ENCODE measurements at places on chromosomes 12 and 14. TPM values are rescaled to one million over a fixed set of nuclear protein-coding genes. Genes with fewer than 3 reads are reported as not detected.

SIX6 gene
- polyA plus RNA-seq, result not detected

- no peaks in the 10 kb centered on the region for H3K36me3 ChIP-seq
- H3K27ac ChIP-seq, result no peak overlapping the region
- peaks cover 8% of the 10 kb centered on the region for H3K27me3 ChIP-seq
- no peaks in the 10 kb centered on the region for H3K4me1 ChIP-seq
- no peak overlapping the region for H3K4me3 ChIP-seq
Observed at GRCh38 chr14:23443411-23443812, 8.0 kb upstream of the MYH7 start.

DNA sequence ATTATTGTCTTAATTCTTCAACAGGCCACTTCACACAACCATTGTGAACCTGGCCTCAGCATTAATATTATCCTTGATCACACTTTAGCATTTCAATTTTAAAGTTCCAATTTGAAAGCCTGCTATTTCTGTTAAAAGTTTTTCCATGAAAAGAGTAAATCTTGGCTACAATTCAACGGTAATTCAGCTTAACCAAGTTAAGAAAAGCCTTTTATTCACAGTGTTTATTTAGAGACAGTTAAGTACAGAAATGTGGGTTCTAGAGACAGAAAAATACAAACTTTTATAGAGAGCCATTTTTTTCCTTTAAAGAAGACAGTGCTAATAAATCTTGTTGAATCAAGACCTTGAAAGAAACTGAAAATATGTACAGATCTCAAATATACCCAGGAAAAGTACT is 103.9 kb downstream of the NPAS3 start:
- H3K36me3 ChIP-seq, result no peaks in the 10 kb centered on the region
- no peak overlapping the region for H3K4me3 ChIP-seq
- DNase-seq, result no peak
- H3K4me1 ChIP-seq, result no peaks in the 10 kb centered on the region

DNA sequence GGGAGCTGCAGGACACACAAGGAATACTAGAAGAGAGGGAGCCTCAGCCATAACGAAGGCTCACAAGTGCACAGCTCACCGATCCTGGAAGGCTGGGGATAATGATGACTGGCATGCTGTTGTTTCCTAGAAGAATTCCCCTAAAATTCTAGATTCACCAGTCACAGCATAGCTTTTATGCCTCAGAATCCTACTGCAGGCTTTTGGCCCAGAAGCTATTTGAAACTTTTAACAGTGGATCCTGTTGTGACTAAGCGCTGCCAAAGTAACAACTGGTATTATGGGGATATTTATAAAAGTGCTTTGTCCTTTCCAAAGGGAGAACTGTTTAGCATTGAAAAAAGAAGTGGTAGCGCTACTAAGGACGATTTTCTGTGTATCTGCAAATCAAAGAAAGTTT is 214.1 kb upstream of the PELI2 start:
- no peak for DNase-seq
- no peaks in the 10 kb centered on the region for H3K27me3 ChIP-seq
- H3K4me3 ChIP-seq, result no peak overlapping the region
- H3K27ac ChIP-seq, result no peak overlapping the region
- H3K36me3 ChIP-seq, result no peaks in the 10 kb centered on the region
- no peaks in the 10 kb centered on the region for H3K4me1 ChIP-seq

KRT1 gene
- polyA plus RNA-seq, result not detected

DNA sequence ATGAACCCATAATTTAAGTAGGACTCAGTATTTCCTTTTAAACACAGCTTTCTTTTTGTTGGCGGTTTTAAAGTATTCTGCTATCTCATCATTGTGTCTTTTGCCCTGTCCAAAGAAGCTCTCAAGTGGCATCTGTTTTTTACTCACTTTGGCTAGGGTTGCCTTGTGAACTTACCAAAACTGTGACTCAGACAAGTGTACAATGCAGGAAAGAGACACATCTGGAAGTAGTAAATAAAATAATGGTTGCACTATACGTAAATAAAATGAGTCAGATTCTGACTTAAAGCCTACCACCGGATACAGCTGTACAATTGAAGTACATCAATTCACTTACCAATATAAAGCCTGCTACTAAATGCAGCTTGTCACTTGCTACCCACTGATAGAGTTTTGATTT is 619.2 kb upstream of the LRFN5 start:
- H3K36me3 ChIP-seq, result no peaks in the 10 kb centered on the region
- DNase-seq, result no peak
- H3K27ac ChIP-seq, result no peak overlapping the region
- no peaks in the 10 kb centered on the region for H3K4me1 ChIP-seq
- no peak overlapping the region for H3K4me3 ChIP-seq

- H3K36me3 ChIP-seq, result no peaks in the 10 kb centered on the region
- peaks cover 3% of the 10 kb centered on the region for H3K27me3 ChIP-seq
- H3K4me3 ChIP-seq, result no peak overlapping the region
- no peak overlapping the region for H3K27ac ChIP-seq
- DNase-seq, result no peak
- H3K4me1 ChIP-seq, result no peaks in the 10 kb centered on the region
Observed at GRCh38 chr14:100703386-100704220, 23.1 kb upstream of the DLK1 start.

GRCh38 chr12:93733358-93733757 is 56.2 kb downstream of the CRADD start:
- no peak overlapping the region for H3K27ac ChIP-seq
- DNase-seq, result no peak
- H3K27me3 ChIP-seq, result no peaks in the 10 kb centered on the region
- no peak overlapping the region for H3K4me3 ChIP-seq

DRAM1 gene
- 26.3 TPM for polyA plus RNA-seq

FAM186B gene
- polyA plus RNA-seq, result 0.11 TPM

DNA sequence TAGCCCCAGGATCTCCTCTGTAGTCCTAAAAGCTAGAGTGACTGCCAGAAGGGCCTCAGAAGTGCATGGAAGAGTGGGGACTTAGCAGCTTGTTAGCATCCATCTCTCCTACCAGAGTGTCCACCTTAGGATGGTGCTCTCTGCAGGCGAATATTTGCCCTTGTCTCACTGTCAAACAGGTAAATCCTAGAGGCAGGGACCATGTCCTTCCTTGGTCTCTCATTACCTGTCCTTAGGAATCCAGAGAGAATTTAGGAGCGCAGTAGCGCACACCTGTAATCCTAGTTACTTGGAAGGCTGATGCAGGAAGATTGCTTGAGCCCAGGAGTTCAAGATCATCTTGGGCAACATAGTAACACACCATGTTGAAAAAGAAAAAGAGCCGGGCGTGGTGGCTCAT is 21.4 kb downstream of the AGAP2 start:
- no peak overlapping the region for H3K4me3 ChIP-seq
- DNase-seq, result no peak
- no peaks in the 10 kb centered on the region for H3K4me1 ChIP-seq
- H3K36me3 ChIP-seq, result no peaks in the 10 kb centered on the region
- H3K27me3 ChIP-seq, result no peaks in the 10 kb centered on the region

GRCh38 chr12:50162230-50162629 is 4.9 kb downstream of the CERS5 start:
- H3K36me3 ChIP-seq, result no peaks in the 10 kb centered on the region
- peaks cover 7% of the 10 kb centered on the region for H3K4me1 ChIP-seq
- no peak overlapping the region for H3K4me3 ChIP-seq
- no peak for DNase-seq
- H3K27ac ChIP-seq, result no peak overlapping the region

JPH4 gene
- polyA plus RNA-seq, result not detected

DNA sequence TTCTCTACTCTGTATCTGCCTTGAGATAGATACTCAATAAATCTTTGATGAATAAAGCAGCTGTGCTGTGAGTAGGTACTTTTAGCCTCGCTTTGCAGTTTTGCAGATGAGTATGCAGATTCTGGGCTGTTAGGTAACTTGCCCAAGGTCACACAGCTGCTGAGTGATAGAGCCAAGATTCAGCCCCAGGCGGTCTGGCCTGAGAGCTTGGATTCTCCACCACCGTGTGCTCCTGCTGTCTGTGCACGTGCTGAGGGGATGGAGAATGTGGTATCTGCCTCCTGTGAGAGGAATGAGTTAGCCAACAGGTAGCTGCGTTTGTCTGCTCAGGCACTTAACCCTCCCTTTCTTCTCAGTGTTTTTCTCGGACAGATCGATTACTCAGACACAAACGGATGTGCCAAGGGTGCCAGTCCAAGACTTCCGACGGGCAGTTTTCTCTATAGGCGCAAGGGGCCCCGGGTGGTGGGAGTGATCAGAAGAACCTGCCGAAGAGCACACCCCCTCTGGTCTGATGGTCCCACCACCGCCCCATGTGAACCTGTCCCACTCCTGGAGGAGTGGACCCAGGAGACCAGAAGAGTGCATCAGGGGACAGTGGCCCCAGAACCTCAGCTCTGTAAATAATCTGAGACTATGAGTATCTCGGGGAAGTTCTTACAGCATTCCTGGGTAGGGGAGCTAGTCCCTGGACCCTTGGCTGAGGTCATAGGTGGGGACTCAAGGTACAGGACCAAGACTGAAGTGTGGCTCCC is 6.6 kb upstream of the CSAD start:
- no peak for DNase-seq
- peaks cover 11% of the 10 kb centered on the region for H3K4me1 ChIP-seq
- H3K27ac ChIP-seq, result no peak overlapping the region
- peaks cover 27% of the 10 kb centered on the region for H3K36me3 ChIP-seq

GRCh38 chr12:56878010-56878339 is 56.2 kb downstream of the SDR9C7 start:
- DNase-seq, result no peak
- peaks cover 8% of the 10 kb centered on the region for H3K27me3 ChIP-seq

SYNDIG1L gene
- polyA plus RNA-seq, result not detected

DNA sequence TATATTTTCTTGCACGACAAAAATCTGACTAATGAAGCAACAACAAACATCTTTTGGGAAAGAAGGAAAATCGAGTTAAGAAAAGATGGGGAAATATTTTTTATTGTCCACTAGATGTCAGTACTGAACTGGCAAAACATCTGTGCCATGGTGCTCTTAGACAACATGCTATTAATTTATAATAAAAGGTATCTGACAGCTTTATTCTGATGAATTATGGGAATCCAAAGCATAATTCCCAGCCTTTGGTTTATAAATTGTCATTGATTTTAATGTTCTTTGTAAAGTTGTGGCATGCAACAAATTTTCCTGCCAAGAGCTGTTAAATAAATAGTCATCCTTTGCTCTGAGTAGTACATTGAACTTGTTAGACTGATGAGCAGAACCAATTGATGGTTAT is 231.2 kb downstream of the ETNK1 start:
- no peaks in the 10 kb centered on the region for H3K4me1 ChIP-seq
- no peak overlapping the region for H3K4me3 ChIP-seq
- H3K27me3 ChIP-seq, result peaks cover 1% of the 10 kb centered on the region
- no peaks in the 10 kb centered on the region for H3K36me3 ChIP-seq
- H3K27ac ChIP-seq, result no peak overlapping the region

DNA sequence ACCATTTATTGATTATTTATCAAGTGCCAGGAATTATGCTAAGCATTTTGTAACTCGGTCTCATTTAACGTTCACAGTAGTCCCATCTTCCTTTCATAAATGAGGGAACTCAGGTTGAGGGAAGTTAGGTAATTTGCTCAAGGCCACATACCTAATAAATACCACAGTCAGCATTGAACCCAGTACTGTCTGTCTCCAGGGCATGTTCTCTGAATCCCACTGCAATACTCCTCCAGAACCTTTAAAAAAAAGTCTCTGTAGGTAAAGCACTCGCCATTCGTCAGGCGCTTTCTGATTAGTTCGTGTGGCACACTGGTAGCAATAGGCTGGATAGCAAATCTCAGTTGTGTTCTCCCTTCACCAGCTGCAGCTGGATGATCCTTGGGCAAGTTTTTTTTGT is 14.3 kb downstream of the SLC17A8 start:
- no peak overlapping the region for H3K27ac ChIP-seq
- no peak overlapping the region for H3K4me3 ChIP-seq
- no peaks in the 10 kb centered on the region for H3K4me1 ChIP-seq
- DNase-seq, result no peak

GLT1D1 gene
- not detected for polyA plus RNA-seq

GRCh38 chr12:102824218-102824835 is 92.7 kb downstream of the PAH start:
- no peaks in the 10 kb centered on the region for H3K36me3 ChIP-seq
- no peak overlapping the region for H3K27ac ChIP-seq
- H3K4me3 ChIP-seq, result no peak overlapping the region

GLT8D2 gene
- 2.4 TPM for polyA plus RNA-seq

- peaks cover 1% of the 10 kb centered on the region for H3K27me3 ChIP-seq
- peaks cover 30% of the 10 kb centered on the region for H3K4me1 ChIP-seq
- no peak overlapping the region for H3K27ac ChIP-seq
- H3K4me3 ChIP-seq, result no peak overlapping the region
Observed at GRCh38 chr14:92462568-92462967, 51.0 kb upstream of the RIN3 start.
